Frontal cortex (tissue), 4 donors: ENCODE measurements at places on chromosomes 12 and 14. TPM values are rescaled to one million over a fixed set of nuclear protein-coding genes. Genes with fewer than 3 reads are reported as not detected.

The EID3 gene
- total RNA-seq: 4.5 TPM

The KLRK1 gene
- 0.82 TPM for total RNA-seq

GRCh38 chr12:104727726-104728465, 230.2 kb downstream of the SLC41A2 start:
- no peak for DNase-seq

GRCh38 chr12:124531906-124532305, 35.5 kb downstream of the NCOR2 start:
- DNase-seq: no peak

DNA sequence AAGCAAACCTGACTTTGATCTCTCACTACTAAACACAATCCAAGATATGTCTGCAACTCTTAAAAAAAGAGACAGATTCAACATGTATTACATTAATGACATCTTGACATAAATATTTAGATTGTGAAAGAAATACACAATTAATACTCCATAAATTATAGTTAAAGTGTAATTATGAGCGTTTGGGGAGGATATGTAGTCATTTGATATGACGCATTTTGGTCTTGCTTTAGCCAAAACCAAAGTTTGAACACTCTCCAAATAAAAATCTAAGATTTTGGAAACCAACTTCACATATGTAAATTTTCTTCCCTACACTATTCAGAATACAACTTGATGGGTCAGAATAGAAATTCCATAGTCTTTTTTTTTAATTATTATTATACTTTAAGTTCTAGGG, 1257.6 kb downstream of the SLC16A7 start:
- DNase-seq: no peak

- no peak for DNase-seq
These were observed 123.4 kb downstream of the SLC5A8 start for GRCh38 chr12:101086490-101087135.

- no peak for DNase-seq
These were observed 253.9 kb downstream of the LRFN5 start for GRCh38 chr14:41860586-41860985.

DNA sequence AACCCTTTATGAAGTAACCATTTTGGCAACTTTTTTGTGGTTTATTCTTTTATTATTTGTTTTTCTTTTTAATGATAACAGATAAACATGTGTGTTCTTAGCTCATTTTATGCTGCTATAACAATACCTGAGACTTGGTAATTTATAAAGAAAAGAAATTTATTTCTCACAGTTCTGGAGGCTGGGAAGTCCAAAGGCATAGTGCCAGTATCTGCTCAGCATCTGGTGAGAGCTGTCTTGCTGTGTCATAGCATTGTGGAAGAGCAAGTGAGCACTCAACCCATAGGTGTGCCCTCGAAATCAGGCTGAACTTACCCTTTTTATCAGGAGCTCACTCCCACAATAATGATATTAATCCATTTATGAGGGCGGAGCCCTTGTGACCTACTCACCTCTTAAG, 8.0 kb upstream of the SCFD1 start:
- DNase-seq: no peak

The CSRP2 gene
- total RNA-seq: 298 TPM

DNA sequence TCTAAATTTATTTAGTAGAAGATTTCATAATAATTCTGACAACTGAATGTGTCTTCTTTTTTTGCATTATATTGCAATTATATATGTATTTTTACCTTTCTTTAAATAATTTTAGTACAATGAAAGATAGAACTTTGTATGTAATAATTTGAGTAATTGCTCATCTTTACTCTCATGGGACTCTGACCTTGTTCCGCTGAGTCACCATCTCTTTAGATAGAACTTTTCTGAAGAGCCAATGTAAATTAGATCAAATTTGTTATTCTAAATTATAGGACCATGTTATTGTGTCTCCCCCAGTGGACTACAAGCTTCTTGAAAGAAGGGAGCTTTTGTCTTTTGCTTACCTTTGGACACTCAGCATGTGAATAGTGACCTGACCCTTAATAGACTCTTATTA, 96.1 kb downstream of the TRHDE start:
- no peak for DNase-seq

The PSMB5 gene
- total RNA-seq: 194 TPM

DNA sequence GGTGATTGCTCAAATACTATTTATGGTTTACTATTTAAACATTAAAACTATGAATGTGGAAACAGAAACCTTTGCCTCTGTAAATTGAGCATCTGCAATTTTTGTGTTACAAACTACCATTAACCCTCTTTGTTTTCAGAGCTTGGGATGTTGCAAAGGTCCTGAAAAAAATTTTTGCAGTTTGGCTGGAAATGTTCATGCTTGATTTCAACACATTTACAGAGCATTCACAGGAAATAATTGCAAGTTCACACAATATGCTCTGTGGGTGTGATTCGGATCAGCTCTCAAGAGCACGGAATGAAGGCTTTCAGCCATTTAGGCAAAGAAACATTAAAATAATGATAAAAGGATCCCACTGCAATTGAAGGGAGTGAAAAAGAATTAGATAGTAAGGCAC, 232.9 kb downstream of the ATP23 start:
- no peak for DNase-seq

DNA sequence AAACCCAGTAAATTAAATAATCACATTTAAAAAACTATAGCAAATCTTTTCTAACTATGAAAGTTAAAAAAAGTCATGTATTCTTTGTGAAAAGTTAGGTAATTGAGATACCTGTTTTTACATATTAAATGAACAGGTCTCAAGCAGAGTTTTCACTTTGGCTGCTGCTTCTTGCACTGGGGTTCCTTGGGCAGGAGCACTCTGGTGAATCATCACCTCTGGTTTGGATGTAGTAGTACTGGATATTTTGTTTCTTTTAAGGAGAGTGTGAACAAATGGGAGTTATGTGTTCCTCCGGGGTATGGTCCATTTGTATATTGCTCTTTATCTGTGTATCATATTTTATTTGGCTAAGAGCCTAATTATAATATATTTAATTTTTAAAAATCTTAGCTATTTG, 82.7 kb downstream of the FUT8 start:
- DNase-seq: no peak

The CNTN1 gene
- total RNA-seq: 543 TPM

GRCh38 chr12:16218234-16218633, 59.3 kb downstream of the SLC15A5 start:
- no peak for DNase-seq

- no peak for DNase-seq
These were observed 61.0 kb downstream of the KIAA0586 start for GRCh38 chr14:58488550-58488949.

DNA sequence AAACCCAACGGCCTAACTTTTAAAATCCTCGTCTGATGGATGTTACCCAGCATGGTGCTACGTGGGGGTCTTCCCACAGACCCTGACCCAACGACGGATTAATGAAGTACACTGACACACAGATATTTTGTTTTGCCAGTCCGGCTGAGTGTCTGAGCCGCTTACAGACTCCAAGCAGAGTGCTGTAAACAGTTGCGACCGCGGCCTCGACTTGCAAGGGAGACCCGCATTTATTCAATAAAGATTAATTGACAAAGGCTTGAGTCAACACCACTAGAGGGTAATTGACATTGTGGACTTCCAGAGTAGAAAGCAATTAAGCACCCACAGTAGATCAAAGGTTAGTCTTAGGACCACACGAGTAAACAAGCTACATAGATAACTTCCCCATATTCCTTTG, 1042.4 kb downstream of the AACS start:
- no peak for DNase-seq

The SRP54 gene
- 63.6 TPM for total RNA-seq

The IL26 gene
- not detected for total RNA-seq

- DNase-seq: peak; percentile 72
These were observed at the start of gene ZNF219 for GRCh38 chr14:21098076-21098891. Gene ZNF219 (minus strand): TSS chr14:21098655. CDS start chr14:21093591, 5,064 bp downstream.
